ENCODE measurements at places on chromosomes 11 and 22.

GRCh38 chr11:72609476-72609875 lies 64.7 kb downstream of the PDE2A start:
- no peak for DNase-seq

- DNase-seq = no peak
Observed at GRCh38 chr11:7672276-7672959, 882 bp downstream of the CYB5R2 start.

DNA sequence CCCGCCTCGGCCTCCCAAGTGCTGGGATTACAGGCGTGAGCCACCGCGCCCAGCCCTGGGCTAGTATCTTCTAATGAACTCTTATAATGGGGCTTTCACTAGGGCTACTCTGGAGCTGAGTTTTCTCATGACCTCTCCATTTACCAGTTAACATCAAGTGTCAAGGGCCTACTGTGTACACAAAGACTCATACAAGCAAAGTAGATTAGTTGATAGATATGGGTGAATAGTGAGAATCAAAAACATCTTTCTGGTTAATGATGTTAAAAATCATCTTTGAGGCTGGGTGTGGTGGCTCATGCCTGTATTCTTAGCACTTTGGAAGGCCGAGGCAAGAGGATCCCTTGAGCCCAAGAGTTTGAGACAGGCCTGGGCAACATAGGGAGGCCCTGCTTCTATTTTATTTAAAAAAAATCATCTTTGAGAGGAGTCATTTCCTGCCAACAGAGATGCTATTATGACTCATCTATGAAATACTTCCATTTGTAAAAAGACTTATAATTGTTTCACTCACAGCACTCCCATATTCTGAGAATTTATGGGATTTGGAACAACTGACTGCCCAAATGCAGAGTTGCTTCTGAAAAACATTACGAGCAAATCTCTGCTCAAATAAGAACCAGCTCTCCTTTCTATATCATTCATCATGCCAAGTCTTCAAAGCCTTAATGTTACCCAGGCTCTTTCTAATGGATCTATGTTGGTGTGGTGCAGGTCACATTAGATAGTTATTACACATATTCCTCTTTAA lies 57.0 kb downstream of the GDPD4 start:
- no peak for DNase-seq

GRCh38 chr11:76268498-76268897 lies 62.2 kb upstream of the WNT11 start:
- no peak for DNase-seq
